ENCODE measurements at places on chromosomes 6 and 20.

- no peak for DNase-seq
Observed at GRCh38 chr20:11783102-11783850, 134.4 kb upstream of the BTBD3 start.

DNA sequence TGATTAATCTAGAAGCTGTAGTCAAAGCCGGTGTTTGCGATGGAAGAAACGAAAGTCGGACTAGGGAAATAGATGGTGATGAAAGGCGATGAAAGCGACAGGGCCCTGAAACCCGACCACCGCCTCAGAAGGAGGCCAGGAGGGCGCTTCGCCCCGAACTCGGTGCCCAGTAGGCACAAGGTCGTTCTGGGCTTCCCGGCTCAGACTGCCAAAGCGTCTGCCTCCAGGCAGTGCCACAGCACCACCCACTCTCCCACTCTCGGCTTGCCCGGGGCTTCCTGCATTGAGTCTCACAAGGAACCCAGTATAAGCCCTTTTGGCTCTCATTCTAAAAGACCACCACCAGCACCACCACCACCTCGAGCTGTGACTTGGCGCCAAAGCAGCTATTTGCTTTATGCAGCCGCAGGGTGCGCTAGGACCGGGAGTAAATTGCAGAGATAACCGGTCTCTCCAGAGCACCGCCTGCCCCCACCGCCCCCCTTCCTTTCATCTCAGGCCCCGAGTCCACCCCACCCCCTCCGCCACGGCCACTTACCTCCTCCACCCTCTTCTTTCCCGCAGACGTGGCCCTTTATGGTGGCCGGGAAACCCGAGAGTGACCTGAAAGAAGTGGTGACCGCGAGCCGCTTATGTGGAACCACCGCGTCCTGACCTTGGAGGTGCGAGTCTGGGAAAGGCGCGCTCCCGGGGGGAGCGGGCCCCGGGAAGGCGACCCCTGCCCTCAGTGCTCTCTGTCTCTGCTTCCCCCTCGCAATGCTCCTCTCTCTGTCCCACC lies 2.4 kb downstream of the TCF21 start:
- DNase-seq: no peak

DNA sequence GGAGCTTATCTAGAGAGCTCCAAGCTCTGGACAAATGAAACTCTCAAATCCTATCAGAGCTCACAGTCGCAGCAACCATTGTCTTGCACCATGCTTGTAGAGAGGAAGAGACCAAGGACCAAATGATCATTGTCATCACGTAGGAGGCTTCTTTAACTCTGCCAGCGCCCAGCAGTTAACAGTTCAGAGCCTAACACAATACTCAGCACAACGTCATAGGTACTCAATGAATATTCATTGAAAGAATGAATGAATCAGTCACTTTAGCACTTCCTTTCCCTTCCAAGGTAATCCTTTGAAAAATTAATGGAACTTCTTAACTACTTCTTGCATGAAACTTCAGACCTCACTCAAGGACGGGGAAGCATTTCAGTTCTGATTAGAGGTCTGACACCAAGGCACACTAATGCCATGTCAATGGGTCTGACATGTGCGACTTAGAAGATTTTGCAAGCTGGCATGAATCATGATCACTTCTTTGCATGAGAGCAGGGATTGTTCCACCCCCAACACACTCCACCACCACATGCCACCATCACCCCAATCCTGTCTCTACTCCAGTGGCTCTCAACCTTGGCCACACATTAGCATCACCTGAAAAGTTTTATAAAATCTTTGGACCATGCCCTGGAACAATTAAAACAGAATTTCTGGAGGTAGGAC lies 45.1 kb downstream of the KHDC1L start:
- DNase-seq: peak; percentile 7

GRCh38 chr6:4640139-4640538 lies 136.1 kb upstream of the CDYL start:
- peak; percentile 33 for DNase-seq

- DNase-seq: no peak
Observed at GRCh38 chr20:46171476-46171875, 53.4 kb downstream of the CD40 start.

- DNase-seq: no peak
Observed at GRCh38 chr6:129551486-129551885, 158.5 kb downstream of the ARHGAP18 start.

DNA sequence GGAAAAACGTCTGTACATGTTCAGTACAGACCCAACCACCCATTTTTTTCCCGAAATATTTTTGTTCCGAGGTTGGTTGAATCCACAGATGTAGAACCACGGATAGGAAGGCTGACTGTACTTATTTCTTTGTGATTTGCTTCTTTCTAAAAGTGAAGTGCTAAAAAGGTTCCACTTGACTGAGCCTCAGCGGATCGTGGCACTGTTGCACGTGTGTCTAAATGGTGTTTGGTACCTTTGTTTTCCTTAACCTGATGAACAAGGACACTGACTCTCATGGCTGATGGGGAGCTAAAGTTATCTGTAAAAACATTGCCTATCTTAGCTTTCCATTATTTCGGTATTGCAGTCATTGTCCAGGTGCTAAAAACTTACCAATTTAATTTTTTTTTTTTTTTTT lies 6.2 kb downstream of the BPHL start:
- DNase-seq: no peak

DNA sequence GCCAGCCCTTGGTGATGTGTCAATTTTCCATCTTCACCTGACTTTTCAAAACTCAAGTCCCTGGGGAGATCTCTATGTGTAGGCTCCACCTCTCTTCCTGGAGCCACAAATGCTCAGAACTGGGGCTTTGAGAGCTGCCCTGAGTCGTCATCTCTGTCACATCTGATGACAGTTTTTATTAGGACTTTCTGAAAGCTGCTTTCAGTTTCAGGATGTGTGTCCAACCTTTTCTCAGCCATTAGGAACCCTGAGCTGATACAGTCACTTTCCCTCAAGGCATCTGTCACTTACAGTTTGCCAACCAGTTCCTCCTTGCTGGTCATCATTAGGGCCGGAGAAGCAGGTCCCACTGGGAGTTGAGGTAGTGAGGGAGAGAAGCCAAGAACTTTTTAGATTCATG lies 365.9 kb upstream of the CHD6 start:
- no peak for DNase-seq

- DNase-seq: no peak
Observed at GRCh38 chr20:17612287-17612991, 42.6 kb downstream of the DSTN start.

- DNase-seq: no peak
Observed at GRCh38 chr6:21098744-21099143, 494.8 kb upstream of the SOX4 start.

GRCh38 chr6:108068618-108069017 lies 5.9 kb downstream of the OSTM1 start:
- no peak for DNase-seq

GRCh38 chr6:5762561-5762968 lies 244.2 kb downstream of the NRN1 start:
- DNase-seq: no peak
